ENCODE measurements at places on chromosomes 5 and 9.

DNA sequence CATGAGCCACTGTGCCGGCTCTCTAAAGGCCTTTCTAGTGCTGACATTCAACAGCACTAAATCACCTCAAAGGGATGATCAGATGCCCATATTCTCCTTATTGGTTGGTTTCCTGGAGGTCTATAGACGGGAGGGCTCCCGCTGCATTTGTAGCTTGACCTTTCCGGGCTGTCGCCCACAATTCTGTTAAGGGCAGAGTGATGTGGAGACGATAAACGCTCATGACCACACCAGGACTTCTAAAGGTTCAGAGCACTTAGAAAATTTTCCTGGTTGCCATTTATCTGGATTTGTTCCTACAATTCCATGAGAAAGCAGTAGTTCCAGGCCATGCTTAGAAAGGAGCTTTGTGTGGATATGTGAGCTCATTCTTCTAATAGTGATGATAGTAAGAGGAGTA lies 170.3 kb downstream of the SLC12A2 start:
- H3K27ac ChIP-seq = no peak overlapping the region
- H3K27me3 ChIP-seq = no peaks in the 10 kb centered on the region
- no peaks in the 10 kb centered on the region for H3K4me1 ChIP-seq
- no peaks in the 10 kb centered on the region for H3K36me3 ChIP-seq
- no peak for DNase-seq
- no peak overlapping the region for H3K4me3 ChIP-seq

DNA sequence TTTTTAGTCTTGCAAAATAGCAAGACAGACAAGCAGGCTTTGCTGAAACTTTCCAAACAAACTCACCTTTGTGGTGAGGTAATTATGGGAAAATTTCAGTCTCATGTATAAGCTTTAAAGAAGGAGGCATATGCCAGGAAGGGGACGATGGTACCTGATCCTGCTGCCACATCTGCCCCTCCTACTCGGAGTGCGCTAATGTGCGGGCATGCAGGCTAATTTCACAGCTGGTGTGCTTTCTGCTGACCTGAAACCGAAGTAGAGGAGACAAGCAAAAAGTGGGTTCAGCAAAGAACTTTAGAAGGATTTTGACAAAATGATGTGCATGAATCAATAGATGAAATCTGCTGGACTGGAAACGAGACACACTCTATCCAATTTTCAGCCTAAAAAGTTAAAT lies 117.1 kb upstream of the IRX4 start:
- H3K4me1 ChIP-seq = no peaks in the 10 kb centered on the region
- no peaks in the 10 kb centered on the region for H3K27me3 ChIP-seq
- H3K27ac ChIP-seq = no peak overlapping the region
- no peak for DNase-seq
- H3K4me3 ChIP-seq = no peak overlapping the region

DNA sequence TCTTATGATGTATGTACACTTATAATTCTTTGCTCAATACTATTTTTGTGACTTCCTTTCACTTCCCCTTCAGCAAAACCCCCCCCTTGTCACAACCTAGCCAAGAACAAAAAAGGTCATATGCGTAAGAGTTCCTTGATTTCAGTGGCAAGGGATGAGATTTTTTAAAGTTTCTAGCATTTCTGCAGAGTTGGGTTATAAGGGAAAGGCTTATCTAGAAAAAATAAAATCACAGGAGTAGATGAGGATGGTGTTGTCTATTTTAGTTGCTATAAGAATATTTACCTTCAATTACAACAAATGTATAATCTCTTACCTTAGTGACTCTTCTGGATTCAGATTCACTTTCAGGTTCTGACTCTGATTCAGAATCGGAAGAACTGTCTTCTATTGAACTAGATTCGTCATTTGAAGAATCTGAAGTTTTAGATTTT lies 184.6 kb downstream of the AP3B1 start:
- no peak overlapping the region for H3K4me3 ChIP-seq
- H3K36me3 ChIP-seq = peaks cover 4% of the 10 kb centered on the region
- H3K4me1 ChIP-seq = no peaks in the 10 kb centered on the region
- no peaks in the 10 kb centered on the region for H3K27me3 ChIP-seq

DNA sequence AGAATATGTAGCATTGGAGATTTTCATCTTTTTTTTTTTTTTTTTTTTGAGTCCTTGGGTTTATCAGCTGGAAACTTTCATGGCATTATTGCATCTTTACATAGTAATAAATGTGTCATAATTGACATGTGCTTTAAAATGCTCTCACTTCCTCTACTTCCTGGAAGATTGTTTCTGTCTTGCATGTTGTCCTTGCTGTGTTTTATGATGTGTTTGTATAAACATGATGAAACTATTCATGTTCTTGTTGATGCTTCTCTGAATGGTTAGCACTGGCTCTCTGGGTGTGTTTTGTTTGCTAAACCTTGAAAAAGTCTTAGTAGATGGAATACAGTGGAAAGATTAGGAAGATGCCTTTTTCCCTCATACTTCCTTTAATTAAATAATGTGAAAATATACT lies 87.9 kb downstream of the IQGAP2 start:
- no peaks in the 10 kb centered on the region for H3K4me1 ChIP-seq
- no peak overlapping the region for H3K4me3 ChIP-seq
- H3K36me3 ChIP-seq = no peaks in the 10 kb centered on the region
- no peak overlapping the region for H3K27ac ChIP-seq

GRCh38 chr9:136546697-136547501 lies 1.1 kb upstream of the NOTCH1 start:
- no peaks in the 10 kb centered on the region for H3K27me3 ChIP-seq
- DNase-seq = peak; percentile 35
- H3K27ac ChIP-seq = peak overlapping the region; percentile 95

GRCh38 chr9:117535434-117535833 lies 120.6 kb upstream of the ASTN2 start:
- no peak overlapping the region for H3K27ac ChIP-seq
- no peak for DNase-seq
- no peaks in the 10 kb centered on the region for H3K27me3 ChIP-seq
- no peak overlapping the region for H3K4me3 ChIP-seq
- H3K4me1 ChIP-seq = no peaks in the 10 kb centered on the region

DNA sequence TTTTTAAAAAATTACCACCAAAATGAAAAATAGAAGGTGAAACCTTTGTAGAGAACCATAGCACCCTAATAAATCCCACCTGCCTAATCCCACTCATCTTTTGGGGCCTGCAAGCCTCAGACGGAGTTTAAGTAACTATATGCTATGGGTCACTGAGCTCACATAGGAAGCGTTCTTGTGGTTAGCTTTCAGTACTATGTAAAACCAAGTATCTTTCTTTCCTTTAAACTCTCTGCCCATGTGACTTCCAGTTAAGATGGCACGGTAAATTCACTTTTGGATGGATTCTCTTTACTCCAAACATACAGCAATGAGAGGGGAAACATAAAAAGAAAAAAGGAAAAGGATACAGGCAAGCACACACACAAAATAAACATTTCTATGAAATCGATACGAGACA lies 50.9 kb downstream of the FANCC start:
- no peaks in the 10 kb centered on the region for H3K27me3 ChIP-seq
- no peaks in the 10 kb centered on the region for H3K36me3 ChIP-seq

GRCh38 chr5:91293131-91293530 lies 90.0 kb downstream of the ARRDC3 start:
- peaks cover 4% of the 10 kb centered on the region for H3K4me1 ChIP-seq
- H3K36me3 ChIP-seq = no peaks in the 10 kb centered on the region
- no peaks in the 10 kb centered on the region for H3K27me3 ChIP-seq
- no peak overlapping the region for H3K27ac ChIP-seq

DNA sequence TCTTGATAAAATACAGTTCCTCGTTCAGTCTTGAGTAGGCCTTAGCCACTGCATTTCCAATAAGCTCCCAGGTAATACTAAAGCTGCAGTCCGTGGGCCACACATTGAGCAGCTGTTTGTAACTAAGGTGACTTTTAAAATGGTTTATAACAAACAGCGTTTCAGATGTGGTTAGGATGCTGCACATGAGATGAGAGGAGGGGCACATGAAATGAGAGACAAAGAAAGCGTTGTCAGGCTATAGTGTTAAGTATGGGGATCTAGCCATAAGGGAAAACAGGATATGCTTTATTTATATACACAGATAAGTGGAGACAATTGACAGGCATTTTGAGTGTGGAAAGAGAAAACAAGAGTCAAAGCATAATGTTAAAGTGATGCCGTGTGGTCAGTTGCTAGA lies 89.9 kb downstream of the PAM start:
- no peaks in the 10 kb centered on the region for H3K27me3 ChIP-seq
- H3K36me3 ChIP-seq = no peaks in the 10 kb centered on the region

DNA sequence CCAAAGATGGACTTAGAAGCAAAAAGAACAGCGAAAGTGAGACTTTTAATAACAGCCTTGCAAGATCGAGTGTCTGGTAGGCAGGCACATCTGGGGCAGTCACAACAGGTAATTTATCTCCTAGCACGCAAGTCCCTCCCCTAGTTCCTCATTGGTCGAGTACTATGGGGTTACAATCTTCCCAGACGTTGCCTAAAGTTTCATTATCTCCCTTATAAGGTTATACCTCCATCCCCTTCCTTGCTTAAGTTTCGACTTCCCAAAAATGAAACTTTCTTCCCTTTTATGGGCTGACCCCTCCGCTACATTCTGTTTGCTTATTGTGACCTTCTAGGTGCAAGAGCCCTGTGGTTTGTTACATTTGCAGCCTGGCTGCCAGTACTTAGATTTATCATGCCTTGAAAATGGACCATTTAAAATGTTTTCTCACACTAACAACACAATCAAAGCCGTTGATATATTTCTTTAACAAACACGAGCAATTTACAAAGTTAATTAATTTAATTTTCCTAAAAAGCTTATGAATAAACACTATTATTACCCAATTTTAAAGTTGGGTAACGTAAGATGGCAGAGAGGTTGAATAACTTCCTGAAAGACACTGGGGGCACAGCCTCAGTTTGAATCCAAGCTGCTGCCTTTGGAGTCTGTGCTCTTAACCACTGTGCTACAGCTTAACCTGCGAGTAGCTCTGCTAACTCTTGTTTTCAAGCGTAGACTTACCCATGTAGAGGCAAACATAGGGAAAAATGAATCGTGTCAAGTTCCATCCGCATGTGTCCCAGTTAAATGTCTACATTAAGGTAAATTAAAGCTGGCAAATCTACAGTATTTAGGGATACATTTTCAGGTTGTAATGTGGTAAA lies 91.7 kb downstream of the EDIL3 start:
- no peaks in the 10 kb centered on the region for H3K27me3 ChIP-seq
- no peaks in the 10 kb centered on the region for H3K36me3 ChIP-seq
- no peak overlapping the region for H3K4me3 ChIP-seq
- H3K27ac ChIP-seq = no peak overlapping the region

DNA sequence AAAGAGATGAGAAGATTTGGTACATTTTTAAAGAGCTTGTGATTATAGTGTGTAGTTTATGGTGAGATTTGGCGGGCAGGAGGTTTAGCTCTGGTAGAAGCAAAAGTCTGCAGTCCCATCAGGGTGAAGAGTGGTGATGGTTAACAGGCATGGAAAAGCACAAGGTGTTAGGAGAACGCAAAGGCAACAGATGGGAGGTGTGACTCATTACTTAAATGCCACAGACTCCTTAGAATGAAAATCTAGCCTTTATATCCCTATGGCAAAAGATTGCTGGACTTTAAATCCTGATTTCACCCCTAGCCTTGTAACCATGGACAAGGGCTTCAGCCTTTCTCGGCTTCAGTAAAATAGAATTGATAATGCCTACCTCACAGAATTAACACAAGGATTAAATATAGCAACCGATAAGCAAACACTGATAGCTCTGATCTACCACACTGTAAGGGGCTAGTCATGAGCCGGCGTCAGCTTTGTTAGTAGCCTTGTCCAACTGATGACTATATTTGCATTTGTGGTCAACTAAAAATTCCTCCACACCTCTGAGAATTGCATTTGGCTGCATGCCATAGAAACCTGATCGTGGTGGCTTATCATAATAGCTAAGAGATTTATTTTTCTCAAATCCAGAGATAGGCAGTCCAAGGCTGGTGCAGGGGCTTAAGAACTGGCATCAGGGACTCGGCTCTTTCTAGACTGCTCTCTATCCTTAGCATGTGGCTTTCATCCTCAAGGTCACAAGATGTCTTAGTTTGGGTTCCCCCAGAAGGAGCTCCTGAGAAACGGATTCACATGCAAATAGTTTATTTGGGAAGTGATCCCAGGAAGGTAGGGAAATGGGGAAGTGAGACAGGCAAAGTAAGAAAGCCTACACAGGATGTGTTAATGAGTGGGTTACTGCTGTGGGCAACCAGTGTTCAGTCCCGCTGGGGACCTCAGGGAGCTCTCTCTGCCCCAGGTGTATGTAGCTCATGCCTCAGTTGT lies 19.6 kb downstream of the MFAP3 start:
- H3K4me3 ChIP-seq = no peak overlapping the region
- no peak for DNase-seq
- H3K27me3 ChIP-seq = no peaks in the 10 kb centered on the region
- H3K4me1 ChIP-seq = peaks cover 2% of the 10 kb centered on the region
- H3K27ac ChIP-seq = no peak overlapping the region

DNA sequence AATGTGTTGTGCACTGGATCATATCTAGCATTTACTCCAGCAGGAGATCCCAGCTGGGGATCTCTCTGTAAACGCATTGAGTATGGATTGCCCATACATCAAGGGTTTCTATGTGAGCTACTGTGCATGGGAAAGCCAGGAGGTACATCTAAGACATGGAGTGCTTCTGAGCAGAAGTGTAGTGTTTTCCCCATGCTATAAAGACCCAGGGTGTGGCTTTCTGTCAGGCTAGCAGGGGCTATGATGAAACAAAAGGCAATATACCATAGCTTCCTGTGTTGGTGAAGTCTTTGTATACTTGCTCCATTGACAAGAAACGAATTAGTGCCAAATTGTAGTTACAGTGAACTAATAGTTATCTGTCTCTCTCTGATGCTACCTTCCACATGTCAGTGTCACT lies 329.3 kb upstream of the TLE4 start:
- H3K4me1 ChIP-seq = no peaks in the 10 kb centered on the region
- H3K36me3 ChIP-seq = no peaks in the 10 kb centered on the region
- no peaks in the 10 kb centered on the region for H3K27me3 ChIP-seq
- H3K27ac ChIP-seq = no peak overlapping the region
- H3K4me3 ChIP-seq = no peak overlapping the region
- DNase-seq = no peak

- no peak for DNase-seq
- no peaks in the 10 kb centered on the region for H3K27me3 ChIP-seq
- no peaks in the 10 kb centered on the region for H3K36me3 ChIP-seq
- peak overlapping the region; percentile 51 for H3K27ac ChIP-seq
- no peaks in the 10 kb centered on the region for H3K4me1 ChIP-seq
Measured at GRCh38 chr5:96391921-96392320, 41.1 kb downstream of the PCSK1 start.

All from ascending aorta (tissue), 2 donors.